ENCODE measurements at places on chromosomes 13 and 19.

- DNase-seq = no peak
Observed at GRCh38 chr19:50778906-50779430, 8.7 kb downstream of the GPR32 start.

DNA sequence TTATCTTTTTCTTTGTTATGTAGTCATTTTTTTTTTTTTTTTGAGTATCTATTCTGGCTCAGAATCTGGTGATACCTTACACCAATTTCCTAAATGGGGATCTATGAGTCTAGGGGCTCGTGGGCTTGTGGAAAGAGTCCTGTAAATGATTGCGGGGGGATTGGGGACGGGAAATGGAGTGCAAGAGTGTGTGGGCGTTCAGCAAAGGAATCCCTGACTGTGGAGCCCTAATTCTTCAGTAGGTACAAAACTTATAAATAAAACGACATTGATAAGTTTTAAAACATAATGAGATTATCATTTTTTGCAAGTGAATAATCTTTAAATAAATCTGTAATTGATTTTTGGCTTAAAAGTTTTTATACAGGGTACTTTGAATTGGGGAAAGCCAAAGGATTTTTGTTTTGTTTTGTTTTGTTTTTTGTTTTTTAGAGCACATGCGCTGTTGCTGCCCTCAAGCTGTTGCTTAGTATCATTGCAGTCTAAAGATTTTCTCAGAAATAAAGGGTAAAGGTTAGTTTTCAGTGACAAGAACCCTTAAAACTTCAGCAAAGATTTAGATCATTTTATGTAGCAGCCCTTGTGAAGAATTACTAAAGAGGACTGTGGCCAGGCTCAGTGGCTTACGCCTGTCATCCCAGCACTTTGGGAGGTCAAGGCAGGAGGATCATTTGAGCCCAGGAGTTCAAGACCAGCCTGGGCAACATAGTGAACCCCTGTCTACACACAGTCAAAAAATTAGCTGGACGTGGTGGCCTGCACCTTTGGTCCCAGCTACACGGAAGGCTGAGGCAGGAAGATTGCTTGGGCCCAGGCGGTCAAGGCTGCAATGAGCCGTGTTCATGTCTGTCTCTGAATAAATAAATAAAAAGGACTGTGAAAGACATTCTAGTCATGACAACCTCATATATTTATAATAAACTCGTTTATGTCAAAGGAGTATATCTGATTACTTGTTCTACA, 1.7 kb downstream of the ERCC5 start:
- DNase-seq = peak; percentile 43

DNA sequence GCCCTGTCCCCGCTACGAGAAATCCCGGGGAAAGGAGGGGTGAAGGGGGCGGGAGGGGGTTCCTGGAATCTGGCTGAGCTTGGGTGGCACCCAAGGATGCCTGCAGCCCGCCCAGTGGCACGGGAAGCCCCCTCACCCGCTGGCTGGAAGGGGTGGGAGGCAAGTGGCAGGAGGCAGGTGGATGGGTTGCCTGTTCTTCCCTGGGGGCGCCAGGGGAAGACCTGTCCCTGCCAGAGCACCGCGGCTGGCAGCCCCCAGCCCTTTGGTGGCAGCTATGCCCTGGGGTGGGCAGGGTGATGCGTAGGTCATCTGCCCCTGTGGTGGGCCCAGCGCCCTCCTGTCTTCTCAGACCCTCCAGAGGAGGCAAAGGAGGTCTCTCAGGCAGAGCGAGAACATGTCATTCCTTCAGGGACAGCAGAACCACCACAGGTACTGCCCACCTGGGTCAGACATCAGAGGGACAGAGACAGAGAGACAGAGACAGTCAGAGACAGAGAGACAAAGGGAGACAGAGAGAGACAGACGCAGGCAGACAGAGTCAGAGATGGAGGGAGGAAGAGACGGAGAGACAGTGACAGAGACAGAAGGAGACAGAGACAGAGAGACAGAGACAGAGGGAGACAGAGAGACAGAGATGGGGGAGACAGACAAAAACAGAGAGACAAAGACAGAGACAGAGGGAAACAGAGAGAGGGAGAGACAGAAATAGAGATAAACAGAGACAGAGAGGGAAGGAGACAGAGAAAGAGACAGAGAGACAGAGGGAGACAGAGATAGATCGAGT, 36.7 kb downstream of the EFNA2 start:
- DNase-seq = no peak

- DNase-seq = no peak
Observed at GRCh38 chr13:34733721-34734120, 208.3 kb upstream of the NBEA start.

GRCh38 chr13:32028711-32029110, 2.9 kb upstream of the FRY start:
- no peak for DNase-seq

GRCh38 chr13:95276037-95276505, 25.2 kb downstream of the ABCC4 start:
- DNase-seq = peak; percentile 43

- DNase-seq = no peak
Observed at GRCh38 chr19:10848230-10848856, at the start of gene C19orf38. Gene C19orf38 (plus strand): TSS chr19:10848415. CDS start chr19:10848509, 94 bp downstream.

DNA sequence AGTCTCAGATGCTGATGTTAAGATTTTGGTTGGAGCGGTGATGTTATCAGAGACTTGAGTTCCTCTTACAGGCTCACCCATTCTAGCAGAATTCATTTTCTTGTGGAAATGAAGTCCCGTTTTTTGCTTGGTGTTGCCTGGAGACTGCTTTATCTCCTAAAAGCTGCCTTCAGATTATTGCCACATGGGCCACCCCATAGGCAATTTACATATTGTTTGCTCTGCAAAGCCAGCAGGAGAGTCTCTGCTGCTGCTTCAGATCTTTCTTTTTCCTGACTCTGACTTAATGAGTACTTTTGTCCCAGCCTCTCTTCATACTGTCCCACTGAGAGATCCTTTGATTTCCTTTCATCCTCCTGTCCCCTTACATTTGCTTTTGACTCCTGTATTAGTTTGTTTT, 114.6 kb downstream of the TDRD3 start:
- DNase-seq = no peak

DNA sequence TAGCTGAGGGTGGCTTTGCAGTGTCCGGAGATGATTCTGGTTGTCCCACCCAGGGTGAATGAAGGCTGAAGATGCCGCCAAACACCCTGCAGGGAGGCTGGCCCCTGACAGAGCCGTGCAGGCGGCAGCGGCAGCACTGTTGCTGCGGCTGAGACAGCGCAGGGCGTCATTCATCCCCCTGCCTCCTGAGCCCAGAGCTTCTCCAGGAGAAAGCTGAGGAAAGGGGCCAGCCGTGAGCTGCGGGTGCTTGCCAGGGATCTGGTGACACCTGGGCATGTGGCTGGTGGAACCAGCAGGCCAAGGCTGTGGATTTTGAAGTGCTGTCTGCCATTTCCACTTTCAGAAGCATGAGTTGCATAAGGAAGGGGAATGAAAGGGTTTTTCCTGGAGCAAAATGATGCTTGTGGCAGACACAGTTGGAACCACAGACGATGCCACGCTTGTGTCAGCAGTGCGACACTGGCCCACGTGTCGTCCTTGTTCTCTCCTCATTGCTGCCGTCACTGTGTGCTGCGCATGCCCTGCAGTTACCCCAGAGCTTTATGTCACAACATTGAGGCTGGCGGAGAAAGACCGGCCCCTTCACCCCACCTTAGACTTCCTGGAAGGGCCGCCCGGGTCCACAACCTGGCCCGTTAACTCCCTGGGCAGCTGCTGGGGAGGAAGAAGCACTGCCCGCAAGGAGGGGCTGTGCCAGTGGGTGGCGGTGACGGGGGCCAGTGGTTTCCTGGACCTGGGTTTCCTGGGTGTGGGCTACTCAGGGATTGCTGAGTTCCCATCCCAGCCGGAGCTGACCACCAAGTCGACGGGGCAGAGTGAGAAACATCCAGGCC, 22.7 kb downstream of the TFDP1 start:
- DNase-seq = no peak

DNA sequence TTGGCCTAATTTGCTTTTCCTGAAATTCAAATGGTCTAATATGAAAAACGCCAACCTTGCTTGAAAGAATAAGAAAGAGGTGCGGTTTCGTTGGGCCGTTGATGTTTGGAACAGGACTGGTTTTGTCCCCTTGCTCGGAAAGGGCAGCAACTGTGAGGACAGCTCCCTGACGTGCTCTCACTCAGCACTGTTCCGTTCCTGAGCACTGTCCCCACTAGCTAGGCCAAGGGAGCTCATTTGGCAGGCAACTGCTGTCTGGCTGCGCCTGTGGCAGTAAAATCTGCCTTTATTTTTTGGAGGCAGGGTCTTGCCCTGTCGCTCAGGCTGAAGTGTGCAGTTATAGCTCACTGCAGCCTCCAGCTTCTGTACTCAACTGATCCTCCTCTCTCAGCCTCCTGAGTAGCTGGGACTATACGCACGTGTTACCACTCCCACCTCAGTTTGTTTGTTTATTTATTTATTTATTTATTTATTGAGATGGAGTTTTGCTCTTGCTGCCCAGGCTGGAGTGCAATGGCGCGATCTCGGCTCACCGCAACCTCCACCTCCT, 4.5 kb downstream of the LDLR start:
- no peak for DNase-seq

DNA sequence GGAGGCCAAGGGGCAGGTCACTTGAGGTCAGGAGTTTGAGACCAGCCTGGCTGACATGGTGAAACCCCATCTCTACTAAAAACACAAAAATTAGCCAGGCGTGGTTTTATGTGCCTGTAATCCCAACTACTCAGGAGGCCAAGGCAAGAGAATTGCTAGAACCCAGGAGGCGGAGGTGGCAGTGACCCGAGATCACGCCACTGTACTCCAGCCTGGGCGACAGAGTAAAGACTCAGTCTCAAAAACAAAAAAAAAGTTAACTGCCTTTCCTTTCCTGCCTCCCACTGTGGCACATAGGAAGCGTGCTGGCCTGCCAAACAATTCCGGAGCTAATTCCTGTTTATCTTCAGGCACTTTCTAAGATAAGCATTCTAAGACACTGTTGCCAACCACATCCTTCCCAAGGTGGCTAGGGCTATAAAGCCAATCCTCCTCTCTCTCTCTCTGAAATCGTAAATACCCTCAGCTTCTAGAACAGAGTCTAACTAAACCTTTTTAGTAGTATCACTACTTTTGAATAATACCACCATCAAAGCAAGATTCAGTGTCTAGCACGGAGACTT, 21.6 kb downstream of the SLC25A30 start:
- no peak for DNase-seq

DNA sequence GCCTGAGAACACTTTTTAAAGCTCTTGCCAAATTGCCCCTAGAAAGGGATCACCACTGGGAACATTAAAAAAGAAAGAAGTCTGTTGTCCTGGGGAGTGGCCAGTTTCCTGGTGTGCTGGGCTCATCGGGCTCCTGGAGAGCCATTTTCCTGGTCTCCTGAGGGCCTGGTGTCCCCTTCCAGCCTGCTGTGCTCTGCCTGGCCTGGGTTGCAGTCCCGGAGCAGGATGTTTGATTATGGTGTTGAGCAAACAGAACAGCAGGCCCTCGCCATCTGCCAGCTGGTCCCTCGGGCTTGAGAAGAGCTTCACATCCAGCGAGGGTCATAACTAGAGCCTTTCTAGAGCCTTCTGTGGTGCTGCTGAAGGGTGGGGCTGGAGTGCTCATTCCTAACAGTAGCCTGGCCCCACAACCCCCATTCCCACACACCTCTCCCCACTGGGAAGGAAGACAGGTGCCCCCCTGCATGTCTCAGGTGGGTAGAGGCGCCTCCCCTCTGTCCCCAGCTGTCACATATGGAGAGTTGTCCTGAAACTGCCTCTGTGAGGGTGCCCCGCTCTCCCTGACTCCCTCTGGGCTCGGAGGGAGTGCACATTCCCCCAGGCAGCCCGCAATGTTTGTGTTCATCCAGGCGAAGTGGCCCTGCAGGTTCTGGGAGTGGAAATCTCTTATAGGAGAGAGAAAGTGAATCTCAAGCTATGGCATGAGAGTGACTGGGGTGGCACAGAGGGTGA, 151.1 kb downstream of the SIPA1L3 start:
- DNase-seq = peak; percentile 71

GRCh38 chr13:58666331-58666730, 1034.8 kb downstream of the PCDH17 start:
- DNase-seq = no peak

- peak; percentile 91 for DNase-seq
Observed at GRCh38 chr19:49157445-49158224, at the start of gene TRPM4. Gene TRPM4 (plus strand): TSS chr19:49157792. CDS start chr19:49157867, 75 bp downstream.

- DNase-seq = no peak
Observed at GRCh38 chr19:12665281-12665573, 1.3 kb downstream of the MAN2B1 start.

DNA sequence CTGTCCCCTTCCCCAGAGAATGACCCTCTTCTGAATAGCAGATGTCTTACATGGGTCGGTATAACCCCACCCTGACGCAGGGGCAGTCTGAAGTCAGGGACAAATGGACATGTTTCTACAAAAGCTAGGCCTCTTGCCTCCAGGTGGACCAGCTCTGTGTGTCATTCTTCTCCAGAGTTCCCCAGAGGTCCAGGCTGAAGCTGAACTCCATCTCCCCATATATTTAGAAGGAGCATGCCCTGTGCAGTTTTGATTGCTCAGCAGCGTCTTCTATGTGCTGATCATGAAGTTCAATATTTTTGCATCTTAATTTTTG, 8.8 kb upstream of the NALCN start:
- no peak for DNase-seq

- DNase-seq = no peak
Observed at GRCh38 chr13:37216331-37216730, 110.9 kb upstream of the CSNK1A1L start.

- peak; percentile 46 for DNase-seq
Observed at GRCh38 chr19:6743714-6744380, 4.4 kb downstream of the TRIP10 start.

DNA sequence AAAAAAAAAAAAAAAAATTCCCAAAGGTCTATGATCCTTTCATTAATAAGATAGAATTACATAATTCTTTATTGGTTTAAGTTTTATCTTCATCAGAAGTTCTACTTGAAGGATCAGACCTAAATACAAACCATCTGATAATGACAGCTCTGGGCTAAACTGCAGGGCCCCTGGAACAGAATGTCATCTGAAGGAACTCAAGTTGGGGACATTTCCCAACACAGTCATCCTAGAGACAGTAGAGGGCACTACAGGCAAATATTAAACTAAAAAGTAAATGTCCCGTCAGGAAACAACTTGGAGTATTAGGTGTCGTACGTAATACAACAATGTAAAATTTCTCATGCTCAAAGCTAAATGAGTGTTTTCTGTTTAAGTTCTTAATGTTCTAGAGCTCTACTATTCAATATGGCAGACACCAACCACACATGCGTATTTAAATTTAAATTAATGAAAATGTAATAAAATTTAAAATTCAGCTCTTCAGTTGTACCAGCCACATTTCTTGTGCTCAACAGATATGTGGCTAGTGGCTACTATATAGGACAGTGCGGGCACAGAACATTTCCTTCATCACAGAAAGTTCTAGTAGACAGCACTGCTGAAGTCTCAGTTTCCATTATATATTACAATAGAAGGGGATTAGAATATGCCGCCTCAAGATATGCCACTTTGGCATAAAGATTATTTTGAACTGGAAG, 21.8 kb upstream of the NAXD start:
- DNase-seq = no peak
